ENCODE measurements at places on chromosomes 12 and 14. TPM values are rescaled to one million over a fixed set of nuclear protein-coding genes. Genes with fewer than 3 reads are reported as not detected.

DNA sequence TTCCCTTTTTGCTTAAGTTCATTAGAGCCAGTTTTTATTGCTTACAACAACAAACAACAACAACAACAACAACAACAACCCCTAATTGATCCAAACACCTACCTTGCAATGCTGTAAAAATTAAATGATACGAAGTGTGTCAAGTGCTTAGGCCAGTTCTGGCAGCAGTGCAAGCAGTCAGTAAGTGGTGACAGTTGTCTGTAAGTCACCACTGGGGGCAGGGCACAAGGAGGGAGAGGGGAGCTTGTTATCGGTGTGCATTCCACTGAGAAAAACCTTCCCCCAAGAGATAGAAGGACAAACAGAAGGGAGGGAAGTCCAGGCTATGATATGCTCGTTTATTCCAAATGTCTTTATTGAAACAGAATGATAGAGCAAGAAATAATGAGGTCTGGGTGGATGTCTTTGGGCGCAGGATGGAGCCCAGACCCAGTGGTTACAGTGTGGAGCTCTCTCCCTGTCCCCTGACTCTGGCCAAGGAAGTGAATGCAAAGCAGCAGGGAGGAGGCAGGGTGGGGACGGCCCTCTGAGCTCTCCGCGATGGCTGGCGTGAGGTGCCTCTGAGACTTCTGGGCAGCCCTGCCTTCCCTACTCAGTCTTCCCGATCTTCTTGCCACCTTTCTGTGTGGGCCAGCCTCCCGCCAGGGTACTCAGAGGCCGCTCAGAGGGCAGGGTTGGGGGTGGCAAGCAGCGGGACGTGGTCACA is 6.5 kb downstream of the SLC22A17 start:
- H3K4me3 ChIP-seq = no peak overlapping the region
- no peak overlapping the region for H3K27ac ChIP-seq
- H3K27me3 ChIP-seq = peaks cover 7% of the 10 kb centered on the region
- no peaks in the 10 kb centered on the region for H3K36me3 ChIP-seq
- H3K4me1 ChIP-seq = no peaks in the 10 kb centered on the region

- no peak overlapping the region for H3K27ac ChIP-seq
- no peaks in the 10 kb centered on the region for H3K36me3 ChIP-seq
- no peak for DNase-seq
- no peaks in the 10 kb centered on the region for H3K27me3 ChIP-seq
These were observed 61.3 kb upstream of the METAP2 start for GRCh38 chr12:95412482-95413311.

DNA sequence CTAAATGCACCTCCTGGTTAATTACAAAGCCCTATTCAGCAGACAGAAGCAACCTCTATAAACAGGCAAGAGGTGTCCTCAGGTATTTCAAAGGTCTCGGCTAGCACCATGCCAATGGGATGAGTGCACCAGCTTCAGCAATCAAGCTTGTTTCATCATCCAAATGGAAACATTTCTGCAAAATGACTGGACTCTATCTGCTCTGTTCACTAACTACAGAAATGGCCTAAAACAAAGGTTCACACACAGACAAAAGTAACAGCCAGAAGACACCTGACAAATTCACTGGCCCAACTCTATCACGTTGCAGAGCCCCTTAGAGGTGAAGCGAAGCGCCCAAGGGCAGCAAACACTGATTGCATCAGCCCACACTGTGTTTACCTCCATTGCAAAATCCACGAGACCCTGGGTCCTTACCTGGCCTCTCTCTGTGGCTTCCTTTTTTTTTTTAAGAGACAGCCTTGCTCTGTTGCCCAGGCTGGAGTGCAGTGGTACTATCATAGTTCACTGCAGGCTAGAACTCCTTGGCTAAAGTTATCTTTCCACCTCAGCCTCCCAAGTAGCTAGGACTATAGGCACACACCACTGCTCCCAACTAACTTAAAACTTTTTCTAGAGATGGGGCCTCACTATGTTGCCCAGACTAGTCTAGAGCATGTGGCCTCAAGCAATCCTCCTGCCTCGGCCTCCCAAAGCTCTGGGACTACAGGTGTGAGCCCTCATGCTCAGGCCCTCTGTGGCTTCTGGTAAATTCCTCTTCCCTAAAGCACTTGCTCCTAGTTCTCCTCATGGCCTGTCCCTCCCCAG is 8.5 kb upstream of the SYNE3 start:
- H3K27ac ChIP-seq = peak overlapping the region; percentile 99
- H3K27me3 ChIP-seq = no peaks in the 10 kb centered on the region
- peak overlapping the region; percentile 87 for H3K4me3 ChIP-seq
- DNase-seq = no peak

The COX14 gene
- 41.5 TPM for total RNA-seq

GRCh38 chr12:56723889-56724700 is 1.0 kb downstream of the NACA start:
- peaks cover 33% of the 10 kb centered on the region for H3K36me3 ChIP-seq
- peak overlapping the region; percentile 96 for H3K27ac ChIP-seq
- peak overlapping the region; percentile 98 for H3K4me3 ChIP-seq
- no peaks in the 10 kb centered on the region for H3K27me3 ChIP-seq
- DNase-seq = peak; percentile 23

The KRT72 gene
- total RNA-seq = 2.3 TPM

The ATXN7L3B gene
- 28.8 TPM for total RNA-seq

DNA sequence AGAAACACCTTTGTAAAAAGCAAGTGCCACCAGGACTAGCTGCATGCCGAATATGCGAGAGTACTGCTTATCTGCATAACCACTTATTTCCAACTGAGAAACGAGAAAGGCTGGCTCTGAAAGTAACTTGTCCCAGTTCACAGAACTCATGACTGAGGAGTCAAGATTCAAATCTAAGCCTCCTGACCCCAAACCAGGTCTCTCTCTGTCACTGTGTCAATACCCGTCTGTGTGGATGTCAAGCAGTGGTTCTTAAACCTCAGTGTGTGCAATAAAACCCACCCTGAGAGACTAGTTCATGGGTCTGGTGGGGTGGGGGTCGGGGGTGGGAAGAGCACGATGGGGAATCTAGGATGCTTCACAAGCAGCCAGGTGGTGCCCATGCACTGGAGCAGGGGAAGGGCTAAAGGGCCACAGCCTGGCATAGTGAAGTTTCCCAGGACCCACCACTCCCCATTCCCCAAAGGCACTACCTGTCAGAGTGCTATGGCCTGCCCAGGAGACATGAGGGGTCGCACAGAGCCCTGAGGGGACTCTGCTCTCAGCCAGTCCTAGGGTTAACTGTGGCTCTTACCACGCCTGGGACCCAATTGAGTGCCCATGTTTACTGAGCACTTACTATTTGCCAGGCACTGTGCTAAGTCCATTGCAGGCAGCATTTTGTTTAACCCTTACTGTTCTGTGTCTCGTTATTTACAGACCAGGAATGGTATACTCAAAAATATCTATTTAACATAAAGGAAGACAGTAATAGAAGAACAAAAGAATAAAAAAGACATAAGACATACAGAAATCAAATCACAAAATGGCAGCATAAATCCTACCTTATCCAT is 33.4 kb upstream of the PNMA1 start:
- H3K4me1 ChIP-seq = peaks cover 99% of the 10 kb centered on the region
- H3K36me3 ChIP-seq = no peaks in the 10 kb centered on the region
- peak overlapping the region; percentile 66 for H3K4me3 ChIP-seq
- peak overlapping the region; percentile 89 for H3K27ac ChIP-seq
- no peak for DNase-seq

DNA sequence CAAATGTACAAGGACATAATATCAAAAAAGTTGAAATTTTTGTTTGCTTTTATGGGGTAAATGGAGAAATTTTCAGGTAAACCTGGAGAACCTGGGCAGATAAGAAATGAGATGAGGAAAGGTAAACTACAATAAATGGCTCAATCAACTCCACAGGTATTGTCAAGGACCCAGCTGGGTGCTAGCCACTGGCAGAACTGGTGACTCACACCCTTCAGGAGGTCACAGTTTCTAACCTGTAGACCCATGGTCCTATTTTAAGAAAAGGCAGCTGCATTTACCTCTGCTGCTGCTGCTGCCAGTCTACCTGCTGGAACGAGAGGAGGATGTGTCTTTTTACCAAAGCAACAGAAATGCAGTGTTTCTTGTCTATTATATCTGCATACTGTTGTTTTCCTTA is 226.6 kb downstream of the ALG10B start:
- DNase-seq = no peak
- no peaks in the 10 kb centered on the region for H3K4me1 ChIP-seq
- no peak overlapping the region for H3K27ac ChIP-seq
- no peak overlapping the region for H3K4me3 ChIP-seq
- no peaks in the 10 kb centered on the region for H3K36me3 ChIP-seq

The KRT3 gene
- total RNA-seq = not detected
